ENCODE measurements at places on chromosomes 2 and 18.

DNA sequence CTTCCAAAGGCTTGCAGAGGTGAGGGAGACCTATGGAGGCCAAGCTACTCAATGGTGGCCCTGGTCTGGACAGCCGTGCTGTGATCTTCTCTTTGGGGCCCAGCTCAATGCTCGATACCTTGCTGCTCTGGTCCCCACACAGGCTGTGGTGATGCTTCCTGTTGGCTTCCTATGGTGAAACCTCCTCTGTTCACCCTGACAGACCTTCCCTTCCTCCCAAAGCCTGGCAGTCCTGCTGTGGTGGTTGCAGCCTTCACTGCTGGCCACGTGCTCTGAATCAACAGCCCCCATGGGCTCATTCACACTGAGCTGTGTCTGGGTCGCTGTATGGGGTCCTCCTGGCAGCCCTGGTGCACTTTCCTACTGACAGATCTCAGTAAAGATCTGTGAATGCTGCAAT lies 31.0 kb upstream of the GALR1 start:
- no peak for DNase-seq

GRCh38 chr2:221555494-221555846 lies 16.6 kb downstream of the EPHA4 start:
- DNase-seq, result no peak

- DNase-seq, result no peak
Observed at GRCh38 chr2:74424995-74425406, 3.5 kb downstream of the WDR54 start.

DNA sequence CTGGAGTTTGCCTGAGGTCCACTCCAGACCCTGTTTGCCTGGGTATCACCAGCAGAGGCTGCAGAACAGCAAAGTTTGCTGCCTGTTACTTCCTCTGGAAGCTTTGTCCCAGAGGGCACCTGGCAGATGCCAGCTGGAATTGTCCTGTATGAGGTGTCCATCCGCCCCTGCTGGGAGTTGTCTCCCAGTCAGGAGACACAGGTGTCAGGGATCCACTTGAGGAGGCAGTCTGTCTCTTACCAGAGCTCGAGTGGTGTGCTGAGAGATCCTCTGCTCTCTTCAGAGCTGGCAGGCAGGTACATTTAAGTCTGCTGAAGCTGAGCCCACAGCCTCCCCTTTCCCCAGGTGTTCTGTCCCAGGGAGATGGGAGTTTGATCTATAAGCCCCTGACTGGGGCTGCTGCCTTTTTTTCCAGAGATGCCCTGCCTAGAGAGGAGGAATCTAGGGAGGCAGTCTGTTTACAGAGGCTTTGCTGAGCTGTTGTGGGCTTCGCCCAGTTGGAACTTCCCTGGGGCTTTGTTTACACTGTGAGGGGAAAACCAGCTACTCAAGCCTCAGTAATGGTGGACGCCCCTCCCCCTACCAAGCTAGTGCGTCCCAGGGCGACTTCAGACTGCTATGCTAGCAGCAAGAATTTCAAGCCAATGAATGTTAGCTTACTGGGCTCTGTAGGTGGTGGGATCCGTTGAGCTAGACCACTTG lies 34.7 kb downstream of the TFPI start:
- no peak for DNase-seq

DNA sequence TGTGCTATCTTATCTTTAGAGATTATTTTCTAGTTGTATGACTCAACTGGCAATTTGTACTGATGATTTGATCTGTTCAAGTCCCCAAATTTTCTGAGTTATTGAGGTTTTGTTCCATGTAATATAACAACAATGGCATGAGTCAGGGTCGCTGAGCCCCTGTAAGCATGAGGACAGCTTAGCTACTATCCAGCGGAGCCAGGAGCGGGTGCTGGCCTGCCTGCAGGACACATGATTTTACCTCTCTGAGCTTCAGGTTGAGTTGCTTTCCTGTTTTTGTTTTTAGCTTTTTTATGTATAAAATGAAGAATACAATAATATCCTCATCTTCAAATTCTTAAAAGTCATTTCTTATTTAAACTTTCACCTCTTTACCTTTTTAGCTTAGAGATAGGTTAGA lies 561.1 kb downstream of the CNTNAP5 start:
- no peak for DNase-seq

DNA sequence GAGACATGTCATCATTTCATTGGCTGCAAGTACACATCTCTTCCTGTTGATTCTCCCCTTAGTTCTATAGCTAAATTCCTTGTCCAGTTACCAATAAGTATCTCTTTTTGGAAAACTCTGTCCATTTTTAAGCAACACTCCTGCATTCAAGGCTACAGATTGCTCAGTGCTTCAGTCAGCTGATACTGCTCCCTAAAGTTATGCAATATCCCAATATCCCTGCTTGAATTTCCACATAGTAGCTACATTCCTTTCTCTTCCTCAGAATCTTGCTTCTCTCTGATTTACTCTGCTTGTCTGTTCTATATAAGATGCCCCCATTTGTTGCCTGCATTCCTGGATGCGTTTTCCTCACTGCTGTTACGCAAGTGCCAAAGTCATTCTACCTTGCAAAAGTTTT lies 109.8 kb downstream of the PARD3B start:
- no peak for DNase-seq

DNA sequence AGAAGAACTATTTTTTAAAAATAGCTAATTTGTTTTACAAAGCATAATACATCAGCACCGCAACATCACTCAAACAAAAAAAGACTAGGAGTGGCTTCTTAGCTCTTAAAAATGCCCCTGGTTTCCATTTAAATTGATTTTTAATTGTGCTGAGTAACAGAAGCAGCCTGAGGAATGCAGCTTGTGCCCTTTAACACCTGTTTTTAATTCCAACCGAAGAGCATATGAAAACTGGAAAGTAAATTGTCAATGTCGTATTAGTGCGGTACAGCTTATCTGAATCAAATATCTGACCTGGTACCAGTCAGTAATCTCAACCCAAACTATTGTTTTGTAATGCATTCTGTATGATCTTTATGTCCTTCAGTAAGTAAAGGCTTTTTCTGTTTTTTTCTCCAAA lies 13.2 kb upstream of the CD302 start:
- DNase-seq, result no peak

DNA sequence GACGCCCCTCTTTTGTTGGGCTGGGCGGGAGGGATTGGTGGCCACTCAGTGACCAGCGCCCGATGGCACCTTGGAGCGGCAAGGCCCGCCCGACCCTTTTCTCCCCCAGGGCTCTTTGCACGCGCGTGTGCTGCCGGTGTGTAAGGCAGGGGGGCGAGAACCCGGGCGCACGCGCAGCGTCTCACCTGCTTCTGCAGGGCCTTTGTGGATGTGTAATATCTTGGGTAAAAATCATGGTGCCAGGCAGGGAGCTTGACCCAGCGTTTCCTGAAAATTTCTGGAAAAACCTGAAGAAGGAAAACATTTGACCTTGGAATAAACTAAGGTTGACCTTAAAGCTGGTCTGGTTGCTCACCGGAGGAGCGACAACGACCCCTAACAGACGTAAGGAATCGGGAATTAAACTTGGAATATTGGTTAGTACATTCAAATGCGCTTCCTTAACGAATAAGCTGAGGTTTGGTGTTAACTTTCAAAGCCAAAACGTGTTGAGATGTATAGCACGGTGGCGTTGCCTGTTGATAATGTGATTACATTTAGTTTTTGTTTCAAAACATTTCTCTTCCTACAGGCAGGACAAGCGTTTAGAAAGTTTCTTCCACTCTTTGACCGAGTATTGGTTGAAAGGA lies 438 bp downstream of the HSPE1 start:
- no peak for DNase-seq

DNA sequence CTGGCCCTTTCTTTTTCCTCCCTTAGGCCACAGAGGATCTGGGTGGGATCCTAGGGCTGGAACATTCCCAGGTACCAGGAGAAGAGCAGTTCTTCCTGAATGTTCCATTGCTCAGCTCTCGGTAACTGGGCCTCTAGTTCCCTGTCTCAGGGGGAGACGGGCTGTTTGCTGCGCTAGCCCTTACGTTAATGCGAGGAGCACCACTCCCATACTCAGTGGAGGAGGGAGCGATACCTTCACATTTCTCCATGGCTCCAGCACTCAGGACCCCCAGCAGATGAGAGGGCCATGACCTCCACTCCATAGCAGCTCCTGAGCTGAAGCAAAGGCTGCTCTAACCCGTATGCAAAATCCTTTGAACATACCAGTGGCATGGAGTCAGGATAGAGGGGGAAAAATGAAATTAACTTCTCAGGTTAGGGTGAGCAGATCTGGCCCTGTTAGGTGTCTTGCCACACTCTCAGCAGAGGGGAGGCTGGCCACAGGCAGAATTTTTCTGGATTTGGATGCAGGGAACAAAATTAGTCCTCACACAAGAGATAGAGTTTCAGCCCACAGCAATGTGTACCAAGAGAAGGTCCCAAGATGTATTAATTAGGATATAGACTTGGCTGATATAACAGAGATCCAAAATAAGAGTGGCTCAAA lies 206.7 kb downstream of the ZFP36L2 start:
- no peak for DNase-seq

- no peak for DNase-seq
Observed at GRCh38 chr2:148231858-148232257, 211.0 kb downstream of the MBD5 start.

DNA sequence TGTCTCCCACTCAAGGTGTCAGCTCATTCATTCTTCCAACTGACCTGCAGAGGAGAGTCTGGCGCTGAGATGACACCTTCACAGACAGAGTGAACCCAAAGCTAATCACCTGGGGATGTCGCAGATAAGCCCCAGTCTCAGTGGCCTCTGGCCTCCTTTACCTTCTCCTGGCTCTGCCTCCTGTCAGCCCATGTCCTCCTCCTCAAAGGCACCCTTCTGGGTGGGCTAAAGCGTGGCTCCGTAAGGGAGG lies 194.1 kb downstream of the MIB1 start:
- no peak for DNase-seq

GRCh38 chr2:145194673-145195072 lies 674.8 kb upstream of the ZEB2 start:
- no peak for DNase-seq

GRCh38 chr2:160225722-160226121 lies 25.6 kb upstream of the ITGB6 start:
- no peak for DNase-seq

- no peak for DNase-seq
Observed at GRCh38 chr2:156649596-156649995, 213.4 kb downstream of the GPD2 start.

- DNase-seq, result no peak
Observed at GRCh38 chr2:46297546-46298271, 502 bp downstream of the EPAS1 start.

GRCh38 chr2:159982842-159983785 lies 79.3 kb downstream of the PLA2R1 start:
- DNase-seq, result peak; percentile 24

DNA sequence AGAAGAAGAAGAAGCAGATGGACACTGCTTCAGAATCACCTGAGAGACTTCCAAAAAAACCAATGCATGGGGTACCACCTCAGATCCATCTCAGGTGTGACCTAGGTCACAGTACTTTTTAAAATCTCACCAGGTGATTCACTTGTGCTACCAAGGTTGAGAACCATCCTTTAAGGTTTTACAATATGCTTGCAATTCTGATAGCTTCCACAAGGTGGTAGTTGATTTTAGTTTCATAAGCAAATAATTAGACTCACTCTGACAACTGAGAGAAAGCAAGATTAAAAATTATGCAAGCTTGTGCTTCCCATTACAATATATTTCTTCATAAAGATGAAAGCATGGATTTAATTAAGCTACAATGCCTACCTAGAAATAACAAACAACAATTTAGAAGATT lies 355.1 kb downstream of the EN1 start:
- peak; percentile 2 for DNase-seq

GRCh38 chr2:116132833-116133232 lies 1681.7 kb upstream of the DDX18 start:
- DNase-seq, result no peak

GRCh38 chr2:239143858-239144712 lies 256.7 kb downstream of the HDAC4 start:
- peak; percentile 43 for DNase-seq

- no peak for DNase-seq
Observed at GRCh38 chr2:47266939-47267710, 112.0 kb upstream of the STPG4 start.

DNA sequence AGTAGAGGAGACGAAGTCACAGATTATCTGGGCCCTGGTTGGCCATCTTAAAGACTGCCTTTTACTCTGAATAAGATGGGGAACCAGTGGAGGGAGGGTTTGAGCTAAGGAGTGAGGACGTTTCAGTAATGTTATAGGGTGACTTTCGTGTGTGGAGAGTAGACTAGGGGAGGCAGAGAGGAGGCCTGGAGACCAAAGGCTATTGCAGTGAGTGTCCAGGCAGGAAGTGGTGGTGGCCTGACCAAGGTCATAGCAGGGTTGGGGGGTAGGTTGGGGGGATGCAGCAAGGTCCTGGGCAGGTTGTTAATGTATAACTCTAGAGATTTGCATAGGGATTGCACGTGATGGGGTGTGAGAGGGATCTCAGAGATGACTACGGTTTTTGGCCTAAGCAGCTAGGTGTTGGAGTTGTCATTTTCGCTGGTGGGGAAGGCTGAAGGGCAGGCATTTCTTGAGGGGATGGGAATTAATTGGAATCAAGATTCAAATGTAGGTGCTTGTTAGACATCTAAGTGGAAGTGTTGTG lies 4.9 kb downstream of the CEP192 start:
- no peak for DNase-seq

GRCh38 chr2:42060718-42061619 lies 13.1 kb downstream of the PKDCC start:
- no peak for DNase-seq

GRCh38 chr2:236613612-236614011 lies 44.0 kb downstream of the ACKR3 start:
- no peak for DNase-seq

- DNase-seq, result no peak
Observed at GRCh38 chr2:54750040-54750439, 26.6 kb downstream of the EML6 start.

GRCh38 chr2:213238753-213239495 lies 45.3 kb upstream of the SPAG16 start:
- peak; percentile 91 for DNase-seq

DNA sequence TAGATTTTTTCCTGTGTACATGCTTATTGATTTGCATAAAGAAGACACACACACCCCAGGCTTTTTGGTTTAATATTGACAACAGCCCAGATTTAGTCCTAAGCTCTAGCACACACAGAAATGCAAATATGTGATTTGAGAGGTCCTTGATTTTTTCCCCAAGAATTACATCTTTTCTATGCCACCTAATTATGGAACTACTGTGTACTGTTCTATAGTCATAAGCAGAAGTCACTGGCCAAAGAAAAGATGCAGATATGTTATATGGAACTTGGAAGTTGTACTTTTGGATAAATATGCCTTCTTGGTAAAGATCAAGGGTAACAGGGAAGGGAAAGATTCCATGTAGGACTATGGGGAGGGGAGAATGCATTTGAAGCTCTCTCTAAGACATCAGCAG lies 105.6 kb downstream of the SETBP1 start:
- DNase-seq, result no peak

GRCh38 chr2:239910851-239911640 lies 114.1 kb downstream of the NDUFA10 start:
- DNase-seq, result no peak

All from fibroblast of the conjunctiva (primary cell).